T follicular helper cell (primary cell): ENCODE measurements at places on chromosomes 2 and 18.

DNA sequence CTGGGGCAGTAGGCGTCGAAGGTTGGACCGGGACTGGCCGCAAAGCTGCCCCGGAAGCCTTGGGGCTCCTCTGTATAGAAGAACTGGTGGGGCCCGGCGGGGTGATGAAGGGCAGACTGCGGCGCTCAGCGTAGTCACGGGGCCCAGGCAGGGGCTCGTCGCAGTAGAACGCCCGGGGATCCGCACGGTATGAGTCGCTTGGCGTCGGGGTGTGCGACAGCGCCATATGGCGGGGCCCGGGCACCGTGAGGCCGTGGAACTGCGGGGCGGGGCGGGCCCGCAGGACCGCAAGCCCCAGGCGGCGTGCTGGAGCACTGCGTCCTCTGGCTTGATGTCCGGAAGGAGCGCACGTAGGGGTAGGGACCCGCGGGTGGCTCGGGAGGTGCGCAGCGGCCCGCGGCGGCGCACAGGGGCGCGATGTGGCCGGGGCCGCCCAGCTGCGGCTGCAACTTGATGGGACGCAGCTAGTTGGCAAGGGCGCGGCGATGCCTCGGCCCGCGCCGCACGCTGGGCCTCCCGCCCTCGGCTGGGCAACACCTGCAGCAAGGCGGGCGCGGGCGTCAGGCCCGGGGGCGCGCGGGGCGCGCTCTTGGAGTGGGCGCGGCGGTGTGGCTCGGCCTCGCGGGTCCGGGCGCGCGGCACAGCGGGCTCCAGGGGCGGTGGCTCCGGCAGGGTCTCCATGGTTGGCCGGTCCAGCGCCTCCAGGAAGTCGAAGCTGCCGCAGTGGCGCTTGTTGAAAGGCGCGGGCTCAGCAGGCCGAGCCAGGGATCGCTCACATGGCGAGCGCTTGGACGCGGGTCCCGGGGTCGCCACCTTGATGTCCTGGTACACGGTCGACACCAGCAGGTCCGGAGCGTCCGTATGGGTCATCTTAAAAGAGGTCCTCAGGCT, 251.4 kb downstream of the ANKRD30B start:
- no peak for DNase-seq

DNA sequence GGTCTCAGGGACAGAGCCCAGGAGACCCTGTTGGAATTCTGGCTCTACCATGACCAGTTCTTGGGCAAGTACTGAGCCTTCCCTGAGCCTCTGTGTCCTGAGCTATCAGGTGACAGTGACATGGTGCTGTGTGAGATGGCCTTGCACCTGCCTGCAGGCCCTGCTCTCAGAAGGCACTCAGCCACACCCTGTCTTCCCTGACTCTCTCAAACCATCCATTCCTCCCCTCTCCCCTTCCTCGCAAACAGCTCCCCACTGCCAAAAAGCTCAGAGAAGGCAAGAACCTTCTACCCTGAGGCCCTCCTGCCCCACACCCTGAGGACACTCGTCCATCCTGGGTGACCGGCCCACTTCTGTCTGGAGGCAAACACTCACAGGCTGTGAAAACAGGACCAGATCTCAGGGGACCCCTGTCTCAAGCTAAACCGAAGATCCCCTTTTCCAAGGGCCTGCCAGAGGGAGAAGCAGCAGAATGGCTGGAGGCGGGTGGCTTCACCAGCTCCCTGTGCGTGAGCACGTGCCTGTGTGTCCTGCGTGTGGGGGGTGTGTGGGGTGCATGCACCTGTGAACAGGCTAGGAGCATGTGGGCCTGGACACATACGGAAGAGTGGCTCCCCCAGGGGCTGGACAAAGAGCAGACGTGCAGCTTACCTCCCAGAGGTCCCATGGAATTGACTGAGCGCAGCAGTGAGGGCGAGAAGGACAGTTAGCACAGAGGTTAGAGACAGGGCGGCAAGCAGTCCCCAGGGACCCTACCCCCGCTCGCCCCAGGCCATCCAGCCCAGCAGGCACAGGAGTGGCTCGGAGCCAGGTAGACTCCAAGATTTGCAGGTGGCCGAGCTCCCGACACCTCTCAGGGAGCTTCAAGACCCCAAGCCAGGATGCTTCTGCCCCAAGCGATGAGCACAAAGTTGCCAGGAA, 53.9 kb downstream of the BIN1 start:
- no peak for DNase-seq

DNA sequence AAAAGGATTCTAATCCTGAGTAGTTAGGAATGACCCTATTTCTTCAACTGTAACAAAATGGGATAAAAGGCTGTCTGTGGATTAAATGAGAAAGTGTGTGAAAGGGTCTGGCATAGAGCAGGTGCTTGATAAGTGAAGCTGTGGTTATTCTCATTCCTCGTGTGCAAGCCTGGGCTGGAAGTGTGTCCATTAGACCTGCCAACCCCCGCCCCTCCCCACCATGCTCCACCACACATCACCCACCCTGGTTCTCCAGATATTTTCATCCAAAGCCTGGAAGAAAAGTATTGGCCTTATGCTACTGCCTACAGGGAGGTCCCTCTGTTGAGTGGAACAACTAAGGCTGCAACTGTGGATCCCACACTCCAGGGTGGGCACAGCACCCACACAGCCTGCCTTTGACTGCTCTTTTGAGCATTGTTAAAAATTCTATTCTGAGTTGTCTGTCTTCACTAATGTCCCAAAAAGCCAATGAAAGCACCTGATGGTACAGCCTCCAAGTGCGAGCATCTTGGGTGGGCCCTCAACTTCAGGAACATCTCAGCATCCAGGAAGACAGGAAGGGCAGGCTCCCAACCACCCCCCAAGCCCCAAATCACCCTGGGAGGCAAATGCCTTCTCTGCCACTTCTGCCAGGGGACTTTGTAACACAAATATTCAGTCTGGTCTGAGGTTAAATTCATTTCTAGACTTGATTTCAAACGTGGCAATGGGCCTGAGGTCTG, 102.8 kb upstream of the PPP1CB start:
- no peak for DNase-seq

DNA sequence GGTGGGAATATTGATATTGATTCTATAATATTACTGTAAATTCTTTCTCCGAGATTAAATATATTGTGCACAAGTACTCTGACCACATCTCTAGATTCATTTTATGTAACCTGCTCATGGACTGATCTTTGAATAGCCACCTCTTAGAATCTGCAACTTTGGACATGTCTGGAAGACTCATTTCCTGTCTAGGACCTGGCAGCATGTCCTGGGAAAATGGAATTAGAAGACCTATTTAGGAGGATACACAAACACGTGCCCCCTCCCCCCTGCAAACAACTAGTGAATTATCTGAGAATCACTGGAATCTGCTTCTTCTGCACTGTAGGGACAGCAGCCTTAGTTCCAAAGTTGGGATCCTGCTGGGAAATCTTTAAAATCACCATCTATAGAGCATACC, 94.1 kb downstream of the UBE2E3 start:
- DNase-seq, result no peak

DNA sequence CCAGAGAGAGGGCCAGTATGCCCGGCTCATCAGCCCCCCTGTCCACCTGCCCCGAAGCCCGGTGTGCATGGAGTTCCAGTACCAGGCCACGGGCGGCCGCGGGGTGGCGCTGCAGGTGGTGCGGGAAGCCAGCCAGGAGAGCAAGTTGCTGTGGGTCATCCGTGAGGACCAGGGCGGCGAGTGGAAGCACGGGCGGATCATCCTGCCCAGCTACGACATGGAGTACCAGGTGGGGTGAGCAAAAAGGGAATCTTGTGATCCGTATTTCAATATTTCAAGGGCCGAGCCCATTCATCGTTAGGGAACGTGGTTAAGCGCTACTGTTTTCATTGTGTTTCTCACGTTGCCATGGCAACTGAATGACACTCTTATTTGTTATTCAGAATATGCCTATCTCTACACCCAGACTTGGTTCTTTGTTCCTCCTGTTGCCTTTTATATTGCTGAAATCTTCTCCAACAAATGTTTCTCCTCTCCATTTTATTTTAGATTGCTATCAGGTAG, 81.5 kb downstream of the NRP2 start:
- DNase-seq, result no peak

GRCh38 chr2:124753842-124754241, 728.8 kb downstream of the CNTNAP5 start:
- no peak for DNase-seq

DNA sequence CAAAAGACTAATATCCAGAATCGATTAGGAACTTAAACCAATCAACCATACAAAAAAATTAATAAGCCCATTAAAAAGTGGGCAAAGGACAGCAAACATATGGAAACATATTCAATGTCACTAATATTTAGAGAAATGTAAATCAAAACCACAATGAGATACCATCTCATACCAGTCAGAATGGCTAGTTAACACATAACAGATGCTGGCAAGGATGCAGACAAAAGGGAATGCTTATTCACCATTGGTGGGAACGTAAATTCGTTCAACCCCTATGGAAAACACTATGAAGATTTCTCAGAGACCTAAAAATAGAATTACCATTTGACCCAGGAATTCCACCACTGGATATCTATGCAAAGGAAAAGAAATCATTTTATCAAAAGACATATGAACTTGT, 468.2 kb upstream of the ST6GAL2 start:
- no peak for DNase-seq

GRCh38 chr2:71851094-71851750, 296.4 kb downstream of the CYP26B1 start:
- DNase-seq, result no peak

- DNase-seq, result no peak
Measured at GRCh38 chr18:38115201-38115600, 549.6 kb upstream of the CELF4 start.

DNA sequence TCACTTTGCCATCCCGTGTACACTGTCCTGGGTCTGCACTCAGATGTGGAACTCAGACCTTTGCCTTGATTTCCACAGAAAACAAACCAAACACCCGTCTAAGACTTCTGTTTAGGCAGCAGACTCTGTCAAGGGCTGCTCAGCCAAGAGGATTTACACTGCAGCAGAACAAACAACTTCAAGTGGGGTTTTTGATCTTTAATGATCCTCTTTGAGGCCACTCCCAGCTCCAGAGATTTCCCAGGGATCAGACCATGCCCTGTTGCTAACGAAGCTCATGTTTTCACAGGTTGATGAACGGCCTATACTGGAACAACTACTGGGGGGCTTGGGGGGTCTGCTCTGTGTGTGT, 52.5 kb upstream of the LGALSL start:
- no peak for DNase-seq

DNA sequence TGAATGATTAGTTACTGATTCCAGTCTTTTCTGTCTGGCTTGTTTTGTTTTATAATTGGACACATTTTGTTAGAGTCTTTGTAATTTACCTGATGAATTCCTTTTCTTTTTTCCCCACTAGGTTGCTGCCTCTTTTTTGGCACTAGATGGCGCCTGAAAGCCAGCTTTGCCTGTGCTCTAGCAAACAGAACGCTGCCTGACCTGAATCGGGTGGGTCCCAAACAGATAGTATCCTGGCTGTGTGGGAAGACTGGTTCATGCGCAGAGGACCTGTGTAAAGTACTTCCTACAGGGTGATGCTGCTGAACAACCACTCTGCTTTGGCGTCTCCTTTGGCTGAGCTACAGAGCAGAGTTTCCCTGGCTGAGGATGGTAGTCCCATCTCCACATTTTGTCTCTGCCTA, 288.2 kb downstream of the IKZF2 start:
- no peak for DNase-seq

DNA sequence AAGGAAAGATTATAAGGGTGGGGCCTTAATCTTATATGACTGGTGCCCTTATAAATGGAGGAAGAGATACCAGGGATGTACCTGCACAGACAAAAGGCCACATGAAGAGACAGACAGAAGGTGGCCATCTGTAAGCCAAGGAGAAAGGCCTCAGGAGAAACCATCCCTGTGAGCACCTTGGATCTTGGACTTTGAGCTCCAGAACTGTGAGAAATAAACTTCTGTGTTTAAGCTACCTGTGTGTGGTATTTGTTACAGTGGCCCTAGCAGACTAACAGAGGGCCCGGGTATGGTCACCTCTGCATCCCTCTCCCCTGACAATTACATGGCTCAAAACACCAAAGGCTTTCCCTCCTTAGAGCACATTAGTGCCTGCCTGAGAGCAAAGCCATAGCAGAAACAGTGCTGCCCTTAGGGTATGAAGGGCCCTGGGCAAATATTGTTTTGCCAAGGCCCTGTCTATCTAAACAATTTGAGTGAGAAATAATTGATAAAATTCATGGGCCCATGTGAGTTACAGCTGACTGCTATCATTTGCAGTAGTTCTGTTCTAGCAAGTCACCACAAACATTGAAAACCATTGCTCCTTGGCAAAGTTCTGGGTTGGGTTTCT, 109.3 kb upstream of the MYCN start:
- DNase-seq, result no peak

DNA sequence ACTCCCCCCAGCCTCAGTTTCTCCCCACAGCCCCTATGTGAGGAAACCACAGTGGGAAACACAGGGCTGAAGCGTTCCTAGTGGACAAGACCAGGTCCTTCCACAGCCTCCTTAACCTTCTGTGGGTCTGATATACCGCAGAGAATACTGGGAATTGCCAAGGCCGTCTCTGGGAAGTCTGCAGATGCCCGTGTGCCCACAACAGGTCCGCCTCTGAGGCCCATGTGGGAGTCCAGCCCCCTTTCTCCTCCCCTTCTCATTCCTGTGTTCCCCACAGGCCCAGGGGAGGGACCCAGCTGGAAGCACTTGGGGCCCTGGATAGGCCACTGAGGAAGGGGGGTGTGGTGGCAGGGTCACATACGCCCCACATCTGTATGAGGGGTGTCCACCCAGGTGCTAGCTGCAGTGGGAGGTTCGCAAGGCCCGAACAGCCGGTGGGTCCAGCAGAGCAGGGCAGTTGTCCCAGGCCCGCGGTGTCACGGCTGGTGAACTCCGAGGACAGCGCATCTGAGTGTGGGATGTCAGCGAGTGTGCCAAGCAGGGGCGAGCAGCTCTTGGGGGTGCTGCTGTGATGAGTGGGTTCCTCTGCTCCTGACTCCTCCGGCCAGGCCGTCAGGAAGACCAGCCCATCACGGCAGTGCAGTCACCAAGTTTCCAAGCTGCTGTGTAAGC, 2.4 kb upstream of the KCNIP3 start:
- no peak for DNase-seq

- no peak for DNase-seq
Measured at GRCh38 chr2:23445450-23445868, 60.5 kb downstream of the KLHL29 start.

DNA sequence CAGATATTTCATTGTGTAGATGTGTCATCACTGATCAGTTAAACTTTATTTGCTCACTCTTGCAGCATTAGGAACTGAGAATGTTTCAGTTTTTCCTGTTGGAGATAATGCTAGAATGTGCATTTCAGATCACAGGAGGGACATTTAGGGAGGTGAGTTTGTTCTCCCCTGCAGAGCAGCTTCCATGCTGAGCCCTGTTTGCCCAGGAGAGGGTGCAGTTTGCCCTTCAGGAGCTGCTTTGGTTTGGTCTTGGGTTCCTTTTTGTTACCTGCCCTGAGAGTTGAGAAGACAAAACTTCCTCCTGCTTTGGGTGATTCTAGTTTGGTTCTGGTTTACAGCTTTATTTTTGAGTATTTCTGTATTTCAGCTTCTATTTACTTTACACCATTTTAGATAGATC, 49.9 kb downstream of the DGKD start:
- DNase-seq, result peak; percentile 55
